Activated CD4-positive, alpha-beta T cell treated with anti-CD3 and anti-CD28 coated beads, Interleukin-2, amount 50 U/mL, for 1 hour (primary cell): ENCODE measurements at places on chromosomes 1 and 21.

GRCh38 chr1:47510282-47510811 is 72.5 kb downstream of the FOXD2 start:
- no peak for DNase-seq

DNA sequence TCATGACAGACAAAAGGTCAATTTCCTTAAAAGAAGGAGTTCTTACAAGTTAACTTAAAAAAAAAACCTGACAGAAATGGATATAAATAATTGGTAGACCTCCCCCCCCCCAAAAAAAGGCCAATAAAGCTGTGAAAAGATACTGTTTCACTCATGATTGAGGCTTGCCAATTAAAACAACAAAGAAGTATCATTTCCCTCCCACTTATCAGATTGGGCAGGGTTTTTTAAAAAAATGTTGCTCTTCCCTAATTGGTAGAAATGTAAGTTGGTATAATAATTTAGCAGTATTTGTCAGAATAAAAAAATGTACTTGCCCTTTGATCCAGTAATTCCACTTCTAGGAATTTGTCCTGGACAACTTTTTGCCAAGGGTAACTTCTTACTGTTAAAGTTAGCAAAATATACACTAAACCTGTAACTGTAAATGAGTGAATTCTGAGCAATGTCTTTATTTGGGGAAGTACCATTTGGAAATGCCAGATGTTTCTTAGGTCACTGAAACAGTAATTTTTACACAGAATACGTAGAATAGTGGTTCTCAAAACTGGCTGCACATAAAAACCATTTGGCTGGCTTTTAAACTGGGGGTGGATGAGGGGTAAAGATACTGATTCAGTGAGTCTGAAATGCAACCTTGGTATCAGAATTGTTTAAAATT is 17.5 kb downstream of the RNF2 start:
- DNase-seq: no peak

DNA sequence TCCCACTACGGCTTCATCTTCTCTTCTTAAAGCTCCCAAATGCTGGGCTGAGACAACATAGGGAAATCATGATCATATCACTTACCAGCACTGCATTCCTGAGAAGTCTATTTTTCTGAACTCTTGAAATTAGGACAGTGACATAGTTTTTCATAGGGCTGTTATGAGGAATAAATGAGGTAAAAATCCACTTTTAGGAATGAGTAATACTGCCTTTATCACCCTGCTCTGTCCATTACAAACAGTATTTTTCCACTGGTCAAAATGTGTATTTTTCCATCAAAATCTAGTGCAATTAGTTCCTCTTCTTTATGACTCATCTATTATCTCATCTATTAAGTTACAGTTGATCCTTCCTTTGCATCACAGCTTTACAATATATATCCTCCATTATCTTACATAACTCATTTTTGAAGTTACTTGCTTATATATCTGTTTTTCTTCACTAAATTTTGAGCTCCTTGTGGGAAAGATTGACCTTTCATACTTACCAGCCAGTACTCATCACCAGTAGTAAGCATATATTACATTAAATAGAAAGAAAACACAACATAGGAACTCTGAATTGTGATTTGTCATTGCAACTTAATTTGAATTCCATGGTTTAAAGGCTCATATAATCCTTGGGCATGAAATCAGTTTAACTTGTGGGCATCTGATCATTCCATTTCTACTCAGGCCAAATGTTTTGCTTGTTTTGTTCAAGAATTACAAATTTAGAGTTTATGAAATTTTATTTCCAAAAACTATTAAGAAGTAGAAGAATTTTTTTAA is 37.1 kb downstream of the PRRX1 start:
- DNase-seq: no peak

DNA sequence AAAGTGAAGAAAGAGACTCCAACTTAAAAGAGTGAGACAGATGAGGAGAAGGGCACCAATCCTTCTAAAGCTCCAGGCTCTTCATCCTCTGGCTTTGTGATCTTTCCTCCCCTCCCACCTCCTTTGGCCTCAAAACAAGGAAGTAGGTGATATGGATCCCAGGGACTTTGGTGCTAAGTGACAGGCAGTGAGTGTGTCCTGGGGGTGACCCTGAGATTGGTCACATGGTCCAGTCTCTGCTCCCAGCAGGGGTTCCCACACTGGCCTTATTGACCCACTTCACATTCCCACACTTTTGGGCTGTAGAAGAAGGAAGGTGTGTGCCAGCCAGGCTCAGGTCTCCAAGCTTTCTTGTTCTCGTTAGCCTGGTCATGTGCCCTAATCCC is 401.2 kb upstream of the PROX1 start:
- DNase-seq: no peak

DNA sequence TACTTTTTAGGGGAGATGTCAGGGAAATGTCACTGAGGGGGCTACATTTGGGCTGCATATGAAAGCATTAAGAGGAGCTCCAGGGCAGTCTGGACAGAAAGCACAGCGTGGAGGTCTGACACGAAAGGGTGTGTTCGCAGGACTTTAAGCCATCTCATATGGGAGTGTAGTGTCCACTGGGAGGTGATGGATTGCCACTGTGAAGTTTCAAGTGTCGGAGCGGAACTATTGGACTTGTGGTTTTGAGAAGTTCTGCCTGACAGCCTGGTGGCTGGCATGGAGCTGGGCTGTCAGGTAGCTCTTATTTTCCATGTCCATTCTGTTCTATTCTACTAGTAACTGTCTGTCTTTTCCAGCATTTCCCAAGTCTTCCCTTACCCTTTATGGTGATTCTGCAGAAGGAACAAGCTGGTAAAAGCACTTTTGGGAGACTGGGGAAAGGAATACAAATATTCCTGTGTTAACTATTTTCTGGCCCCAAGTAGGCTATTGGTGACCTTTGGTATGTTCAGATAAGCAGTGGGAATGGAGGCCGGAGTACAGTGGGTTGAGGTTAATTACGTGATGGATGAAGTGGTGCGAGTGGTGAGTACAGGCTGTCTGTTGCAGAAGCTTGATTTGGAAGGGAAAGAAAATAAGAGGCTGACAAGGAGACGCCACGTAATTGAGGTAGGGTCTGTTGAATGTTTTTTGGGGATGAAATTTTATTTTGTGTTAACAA is 19.3 kb downstream of the B3GALT5 start:
- DNase-seq: no peak

DNA sequence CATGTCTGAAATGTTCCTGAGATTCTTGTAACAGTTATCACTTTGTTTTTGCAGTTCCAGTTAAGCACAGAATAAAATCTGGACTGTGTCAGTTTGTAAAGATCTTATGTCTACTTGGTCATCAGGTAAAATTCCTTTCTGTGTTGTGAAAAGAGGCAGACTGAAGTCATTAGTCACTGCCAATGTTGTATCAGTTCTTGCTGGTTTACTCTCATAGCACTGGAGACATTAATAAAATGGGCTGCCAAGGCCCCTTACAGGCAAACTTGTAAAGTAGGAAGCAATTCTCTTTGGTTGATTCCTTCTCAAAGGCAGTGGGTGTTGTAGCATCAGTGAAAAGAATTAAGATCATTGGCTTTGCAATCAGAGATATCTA is 61.4 kb upstream of the ST6GALNAC3 start:
- DNase-seq: no peak

DNA sequence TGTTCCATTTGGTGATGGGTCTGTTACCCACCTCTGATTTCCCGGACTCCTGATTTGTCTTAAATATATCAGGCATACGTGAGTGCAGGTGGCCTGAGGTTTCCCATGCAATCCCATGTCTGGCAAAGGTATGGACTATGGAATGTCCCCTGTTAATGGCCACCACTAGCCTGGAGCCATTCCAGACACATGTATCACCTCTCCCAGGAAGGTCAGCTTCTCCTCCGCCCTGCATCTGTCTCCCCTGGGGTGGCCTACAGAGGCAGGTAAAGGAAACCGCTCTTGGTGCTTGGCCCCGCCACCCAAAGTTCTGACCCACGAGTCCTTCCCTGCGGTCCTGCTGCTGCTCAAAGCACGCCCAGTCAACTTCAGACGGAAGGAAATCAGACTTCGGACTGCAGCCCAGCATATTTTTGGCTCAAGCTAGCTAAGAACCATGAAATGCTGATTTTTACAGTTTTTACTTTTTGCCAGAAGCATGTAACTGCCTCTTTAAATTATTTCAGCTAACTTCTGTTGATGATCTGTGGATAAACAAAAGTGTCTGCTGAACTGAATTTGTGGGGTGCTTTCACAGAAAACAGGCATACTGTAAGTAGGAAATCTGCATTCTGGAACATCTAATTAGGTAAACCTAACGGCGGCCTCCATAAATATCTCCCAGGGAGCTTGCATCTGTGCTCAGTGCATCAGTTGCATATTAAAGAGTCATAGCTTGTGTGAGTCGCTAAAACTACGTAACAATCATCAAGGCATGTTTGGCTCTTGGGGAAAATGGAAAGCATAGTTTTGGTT is 105.9 kb downstream of the PCP4 start:
- DNase-seq: no peak

DNA sequence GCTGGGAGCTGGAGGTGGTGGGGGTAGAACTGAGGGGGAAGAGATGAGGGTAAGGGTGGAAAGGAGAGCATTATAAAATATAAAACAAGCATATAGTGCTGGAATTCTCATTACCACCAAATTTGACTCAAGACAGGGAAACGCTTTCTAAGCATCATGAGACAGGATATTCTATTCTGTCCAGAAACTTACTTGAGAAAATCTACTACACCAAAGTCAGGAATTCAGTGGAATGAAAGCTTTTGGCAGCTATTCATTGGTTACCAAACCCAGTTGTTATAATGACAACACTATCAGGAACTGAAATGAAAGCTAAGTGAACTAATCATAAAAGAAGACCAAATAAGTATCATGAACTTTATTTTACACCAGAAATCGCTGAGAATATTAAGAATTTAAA is 14.5 kb downstream of the AIDA start:
- no peak for DNase-seq

GRCh38 chr21:19120591-19120990 is 717.0 kb upstream of the TMPRSS15 start:
- DNase-seq: no peak

GRCh38 chr21:42230178-42230577 is 11.2 kb downstream of the ABCG1 start:
- DNase-seq: no peak

- no peak for DNase-seq
Measured at GRCh38 chr1:110393286-110393685, 2.5 kb upstream of the SLC16A4 start.

GRCh38 chr1:110155878-110156522 is 5.7 kb downstream of the SLC6A17 start:
- peak; percentile 49 for DNase-seq

- DNase-seq: no peak
Measured at GRCh38 chr1:104156738-104157137, 407.0 kb downstream of the AMY1C start.

DNA sequence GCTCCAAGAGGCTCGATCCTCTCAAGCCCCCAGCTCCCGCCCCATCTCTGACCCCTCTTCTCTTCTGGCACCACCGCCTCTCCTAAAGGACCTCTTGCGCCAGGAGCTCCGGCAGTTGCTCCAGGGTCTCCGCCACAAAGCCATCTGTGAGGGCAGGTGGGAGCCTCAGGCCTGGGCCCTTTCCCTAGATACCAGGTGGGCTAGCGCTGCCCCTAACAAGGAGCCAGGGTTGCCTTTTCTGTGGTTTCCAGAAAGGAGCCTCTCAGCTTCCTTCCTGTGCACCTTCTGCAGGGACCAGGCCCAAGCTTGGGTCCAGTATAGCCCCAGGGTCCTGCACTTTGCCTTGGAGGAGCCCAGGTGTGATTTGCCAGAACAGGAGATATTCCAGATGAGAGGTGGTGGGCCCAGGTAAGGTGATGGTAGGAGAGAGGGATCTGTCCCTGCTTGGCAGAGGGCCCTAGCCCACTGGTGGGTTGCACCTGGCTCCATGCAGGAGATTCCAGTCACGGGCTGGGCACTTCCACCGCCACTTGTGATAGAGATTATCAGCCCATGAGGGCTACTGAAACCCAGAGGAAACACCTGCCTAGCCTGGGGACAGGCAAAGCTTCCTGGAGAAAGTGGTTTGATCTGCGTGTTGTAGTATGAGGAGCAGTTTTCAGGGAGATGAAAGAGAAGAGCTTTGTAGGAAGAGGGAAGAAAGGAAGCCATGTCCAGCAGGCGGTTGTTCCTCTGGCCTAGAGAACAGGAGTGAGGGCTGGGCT is 1.0 kb downstream of the CCDC24 start:
- DNase-seq: no peak

- DNase-seq: no peak
Measured at GRCh38 chr1:177566495-177566894, 395.7 kb downstream of the BRINP2 start.

- no peak for DNase-seq
Measured at GRCh38 chr1:116997636-116998035, 3.9 kb upstream of the CD101 start.

DNA sequence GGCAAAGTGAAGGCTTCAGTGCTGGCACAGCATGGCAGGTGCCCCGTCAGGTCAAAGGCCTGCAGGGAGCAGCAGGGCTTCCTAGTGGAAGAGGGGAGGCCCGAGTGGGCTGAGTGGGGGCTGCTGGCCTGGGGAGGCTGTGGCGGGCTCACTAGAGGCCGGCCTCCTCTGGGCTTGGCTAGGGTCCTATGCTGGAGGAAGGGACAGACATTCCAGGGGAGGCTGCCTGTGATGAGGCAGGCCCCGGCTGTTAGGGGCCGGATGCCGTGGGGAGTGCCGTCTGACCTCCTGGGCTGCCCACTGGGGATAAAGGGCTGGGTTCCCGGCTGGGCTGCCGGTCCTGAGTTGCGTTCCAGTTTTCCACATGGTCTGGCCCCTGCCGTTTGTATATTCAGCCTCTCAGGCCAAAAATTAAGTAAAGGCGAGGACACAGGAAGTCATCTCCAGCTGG is 21.1 kb downstream of the PRXL2B start:
- no peak for DNase-seq

GRCh38 chr21:28754862-28755261 is 237.8 kb downstream of the LTN1 start:
- no peak for DNase-seq

GRCh38 chr1:235583511-235584001 is 66.0 kb downstream of the GNG4 start:
- no peak for DNase-seq

DNA sequence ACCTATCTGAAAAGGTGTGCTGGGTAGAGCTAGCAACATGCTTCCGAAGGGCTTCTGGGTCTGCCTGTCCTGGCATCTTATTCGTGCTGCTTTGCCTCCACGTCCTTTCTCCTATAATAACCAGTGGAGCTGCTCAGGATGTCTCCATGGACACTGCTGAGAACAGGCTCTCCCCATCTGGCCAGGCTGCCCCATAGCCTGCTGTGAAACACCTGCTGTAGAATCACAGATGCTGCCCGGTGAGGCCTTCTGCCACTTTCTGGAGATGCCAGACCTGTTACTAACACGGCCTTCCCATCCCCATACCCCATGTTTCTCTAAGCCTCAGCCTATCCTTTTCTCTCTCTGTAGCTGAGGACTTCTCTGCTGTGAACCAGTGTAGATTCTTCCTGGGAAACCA is 120.5 kb downstream of the IER5 start:
- no peak for DNase-seq
